Muscle of leg (tissue), 16 donors: ENCODE measurements at places on chromosomes 4 and X. TPM values are rescaled to one million over a fixed set of nuclear protein-coding genes. Genes with fewer than 3 reads are reported as not detected.

The RBM46 gene
- 0.09 TPM for total RNA-seq

The TMEM128 gene
- 21.5 TPM for total RNA-seq

- no peak overlapping the region for H3K4me3 ChIP-seq
- H3K27ac ChIP-seq, result no peak overlapping the region
- H3K4me1 ChIP-seq, result no peaks in the 10 kb centered on the region
- H3K36me3 ChIP-seq, result peaks cover 2% of the 10 kb centered on the region
- no peaks in the 10 kb centered on the region for H3K27me3 ChIP-seq
- no peak for DNase-seq
Measured at GRCh38 chrX:78024349-78025059, 55.1 kb upstream of the PGAM4 start.

DNA sequence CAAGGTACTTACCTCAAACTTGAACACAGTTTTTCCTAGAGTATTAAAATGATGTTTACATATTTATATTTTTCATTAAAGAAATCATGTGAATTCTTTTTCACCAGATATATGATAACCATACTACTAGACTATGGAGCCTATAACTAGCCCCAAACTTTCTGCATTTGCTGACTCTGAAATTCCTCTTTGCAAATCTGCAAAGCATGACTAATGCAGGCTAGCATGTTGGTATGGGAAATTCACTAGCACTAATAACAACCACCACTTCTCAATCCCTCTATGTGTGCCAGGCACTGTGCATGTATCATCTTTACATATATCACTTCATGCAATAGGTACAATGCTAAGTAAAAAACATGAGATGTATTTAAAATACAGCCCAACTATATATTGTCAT lies 51.1 kb downstream of the SLC10A7 start:
- no peak overlapping the region for H3K4me3 ChIP-seq
- no peaks in the 10 kb centered on the region for H3K27me3 ChIP-seq
- DNase-seq, result no peak
- H3K4me1 ChIP-seq, result no peaks in the 10 kb centered on the region
- no peak overlapping the region for H3K27ac ChIP-seq
- H3K36me3 ChIP-seq, result no peaks in the 10 kb centered on the region
